Cardiac muscle cell (in vitro differentiated cells and primary cell): ENCODE measurements at places on chromosomes 12 and 14.

DNA sequence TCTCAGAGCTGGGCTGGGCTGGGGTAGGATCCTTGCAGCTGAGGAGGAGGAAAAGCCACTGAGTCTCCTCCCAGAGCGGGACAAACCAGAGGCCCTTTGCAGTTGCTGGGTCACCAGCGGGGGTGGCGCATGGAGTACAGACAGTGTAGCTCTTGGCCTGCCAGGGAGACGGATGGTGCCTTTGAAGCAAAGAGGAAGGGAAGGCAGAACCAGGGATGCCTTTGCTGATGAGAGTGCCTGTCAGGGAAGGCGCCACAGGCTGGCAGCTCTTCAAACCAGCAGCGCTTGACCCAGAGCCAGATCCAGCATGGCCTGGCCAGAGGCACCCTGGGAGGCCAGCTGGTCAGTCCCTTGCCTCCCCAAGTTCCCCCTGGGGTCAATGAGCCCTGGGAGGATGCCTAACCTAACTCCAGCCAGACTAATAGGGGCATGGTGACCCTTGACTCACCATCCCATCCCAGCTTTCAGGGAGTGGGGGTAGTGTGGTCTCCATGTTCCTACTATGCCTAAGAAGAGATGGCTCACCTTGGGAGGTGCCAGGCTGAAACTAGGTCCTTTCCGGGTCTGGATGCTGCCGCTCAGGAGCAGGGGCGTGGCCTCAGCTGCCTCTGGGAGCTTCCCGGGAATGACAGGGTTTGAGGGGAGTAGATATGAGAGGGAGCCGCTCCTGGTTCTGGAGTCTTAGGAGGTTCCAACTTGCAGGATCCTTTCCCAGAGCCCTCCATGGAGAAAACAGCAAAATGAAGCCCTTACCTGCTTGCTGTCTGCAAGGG, 19.8 kb downstream of the VASH1 start:
- no peak overlapping the region for H3K4me3 ChIP-seq
- peak; percentile 51 for DNase-seq
- no peak overlapping the region for H3K27ac ChIP-seq
- H3K27me3 ChIP-seq: no peaks in the 10 kb centered on the region
- no peaks in the 10 kb centered on the region for H3K36me3 ChIP-seq

DNA sequence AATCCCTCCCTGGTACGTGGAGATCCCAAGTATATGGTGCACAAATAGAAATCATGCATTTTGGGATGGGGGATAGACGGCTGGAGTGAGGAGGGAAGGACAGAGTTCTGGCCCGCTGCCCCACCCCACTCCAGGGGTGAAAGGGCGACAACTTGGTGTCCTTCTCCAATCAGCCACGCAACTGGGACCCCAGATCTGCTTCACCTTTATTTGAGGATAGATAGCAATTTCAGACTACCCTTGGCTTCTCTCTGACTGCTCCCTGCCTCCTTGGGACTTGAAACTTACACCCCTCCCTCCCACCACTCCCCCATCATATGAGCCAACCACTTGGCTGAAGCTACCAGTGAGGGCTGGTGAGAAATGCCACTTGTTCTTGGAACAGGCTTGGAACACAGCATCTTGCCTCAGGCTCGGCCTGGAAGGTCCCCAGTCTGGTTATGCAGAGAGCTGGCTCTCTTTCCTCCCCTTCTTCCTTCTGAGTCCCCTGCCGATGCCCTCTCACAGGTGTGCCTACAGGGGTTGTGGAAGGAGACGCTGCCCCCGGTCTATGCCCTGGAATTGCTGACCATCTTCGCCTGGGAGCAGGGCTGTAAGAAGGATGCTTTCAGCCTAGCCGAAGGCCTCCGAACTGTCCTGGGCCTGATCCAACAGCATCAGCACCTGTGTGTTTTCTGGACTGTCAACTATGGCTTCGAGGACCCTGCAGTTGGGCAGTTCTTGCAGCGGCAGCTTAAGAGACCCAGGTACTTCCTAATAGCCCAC, 8.1 kb downstream of the OAS3 start:
- no peak overlapping the region for H3K4me3 ChIP-seq
- no peak for DNase-seq
- H3K36me3 ChIP-seq: no peaks in the 10 kb centered on the region
- H3K4me1 ChIP-seq: no peaks in the 10 kb centered on the region
- no peaks in the 10 kb centered on the region for H3K27me3 ChIP-seq

GRCh38 chr12:54579258-54579657, 9.2 kb downstream of the PPP1R1A start:
- no peak for DNase-seq
- no peaks in the 10 kb centered on the region for H3K27me3 ChIP-seq
- no peaks in the 10 kb centered on the region for H3K4me1 ChIP-seq
- H3K27ac ChIP-seq: no peak overlapping the region

GRCh38 chr14:102917469-102918211, 4.8 kb upstream of the AMN start:
- H3K4me1 ChIP-seq: no peaks in the 10 kb centered on the region
- peak; percentile 75 for DNase-seq
- no peaks in the 10 kb centered on the region for H3K36me3 ChIP-seq
- no peak overlapping the region for H3K4me3 ChIP-seq
- peaks cover 21% of the 10 kb centered on the region for H3K27me3 ChIP-seq
- no peak overlapping the region for H3K27ac ChIP-seq

- no peaks in the 10 kb centered on the region for H3K4me1 ChIP-seq
- no peak for DNase-seq
- H3K36me3 ChIP-seq: no peaks in the 10 kb centered on the region
- H3K4me3 ChIP-seq: no peak overlapping the region
Observed at GRCh38 chr14:56554301-56554700, 25.3 kb upstream of the TMEM260 start.
